ENCODE measurements at places on chromosomes 12 and 14.

GRCh38 chr12:117526757-117527478 is 165.5 kb upstream of the NOS1 start:
- DNase-seq = no peak

- DNase-seq = no peak
Measured at GRCh38 chr14:65101631-65102440, 481 bp downstream of the MAX start.

- no peak for DNase-seq
Measured at GRCh38 chr12:51475543-51475942, 50.9 kb downstream of the SLC4A8 start.

GRCh38 chr14:21921453-21921852 is 247.8 kb upstream of the OR4E1 start:
- no peak for DNase-seq

DNA sequence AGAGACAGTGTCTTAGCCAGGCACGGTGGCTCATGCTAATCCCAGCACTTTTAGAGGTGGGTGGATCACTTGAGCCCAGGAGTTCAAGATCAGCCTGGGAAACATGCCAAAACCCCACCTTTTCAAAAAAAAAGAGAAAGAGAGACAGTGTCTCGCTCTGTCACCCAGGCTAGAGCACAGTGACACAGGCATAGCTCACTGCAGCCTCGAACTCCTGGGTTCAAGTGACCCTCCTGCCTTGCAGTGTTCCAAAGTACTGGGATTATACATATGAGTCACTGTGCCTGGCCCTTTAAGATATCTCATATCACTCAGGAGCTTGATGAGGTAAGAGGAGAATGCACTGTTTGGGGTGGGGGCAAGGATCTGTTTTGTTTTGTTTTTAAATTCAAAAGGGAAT is 48.1 kb upstream of the LTBP2 start:
- DNase-seq = no peak

GRCh38 chr12:75553398-75553797 is 42.0 kb upstream of the KRR1 start:
- no peak for DNase-seq

DNA sequence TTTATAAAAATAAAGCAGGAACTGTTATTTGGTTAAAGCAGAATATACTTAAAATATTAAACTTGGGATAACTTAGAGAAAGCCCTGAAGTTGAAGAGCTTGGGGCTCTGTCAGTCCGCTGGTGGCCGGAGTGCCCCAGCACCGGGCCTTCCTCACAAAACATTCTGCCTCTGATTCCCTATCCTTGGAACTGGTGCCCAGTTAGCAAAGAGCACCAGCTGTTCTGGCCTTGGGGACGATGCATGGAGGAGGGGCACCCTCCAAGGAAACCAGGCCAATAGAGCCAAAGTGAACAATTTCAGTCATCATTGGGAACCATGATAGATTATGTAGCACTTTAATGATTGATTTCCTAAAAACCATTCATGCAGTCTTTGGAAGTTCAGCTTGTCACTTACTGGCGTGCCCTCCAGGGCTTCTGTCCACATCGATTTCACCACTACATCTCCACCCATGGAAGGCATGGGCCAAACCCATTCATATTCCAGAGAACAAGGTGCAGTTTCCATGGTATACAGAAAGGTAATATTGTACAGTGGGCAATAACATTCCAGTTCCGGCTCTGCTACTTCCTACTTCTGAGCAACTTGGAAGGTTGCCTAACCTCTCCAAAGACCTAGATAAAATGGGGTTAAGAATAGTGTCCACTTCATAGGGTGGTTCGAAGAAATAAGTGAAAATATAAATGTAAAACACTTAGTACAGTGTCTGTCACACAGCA is 145.9 kb downstream of the ETV6 start:
- DNase-seq = no peak

DNA sequence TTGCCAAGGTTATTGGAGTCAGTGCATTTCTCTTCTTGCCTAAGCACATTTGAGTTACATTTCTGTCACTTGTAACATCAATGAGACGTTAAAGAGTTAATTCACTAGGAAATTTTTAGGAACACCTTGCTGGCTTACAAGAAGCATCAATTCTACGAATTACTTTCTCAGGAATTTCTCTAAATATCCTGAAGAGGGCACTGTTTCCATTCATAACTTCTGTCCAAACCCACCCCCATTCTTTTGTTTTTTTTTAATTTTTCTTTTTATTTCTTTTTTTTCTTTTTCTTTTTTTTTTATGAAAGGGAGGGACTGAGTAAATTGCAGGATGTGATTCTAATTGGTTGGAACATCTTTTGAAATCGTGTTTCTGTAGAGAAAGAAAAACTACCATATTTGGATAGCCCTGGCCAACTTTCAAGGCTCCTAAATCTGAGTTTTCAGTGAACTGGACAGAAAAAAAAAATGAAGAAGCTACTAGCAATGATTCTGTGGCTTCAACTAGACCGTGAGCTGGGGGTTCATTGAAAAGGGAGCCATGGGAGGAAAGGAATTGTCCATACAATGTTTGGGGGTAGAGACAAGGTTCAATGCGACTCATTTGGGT is 285.3 kb downstream of the DAD1 start:
- DNase-seq = no peak

GRCh38 chr12:53551889-53552291 is 44.6 kb upstream of the NPFF start:
- no peak for DNase-seq

DNA sequence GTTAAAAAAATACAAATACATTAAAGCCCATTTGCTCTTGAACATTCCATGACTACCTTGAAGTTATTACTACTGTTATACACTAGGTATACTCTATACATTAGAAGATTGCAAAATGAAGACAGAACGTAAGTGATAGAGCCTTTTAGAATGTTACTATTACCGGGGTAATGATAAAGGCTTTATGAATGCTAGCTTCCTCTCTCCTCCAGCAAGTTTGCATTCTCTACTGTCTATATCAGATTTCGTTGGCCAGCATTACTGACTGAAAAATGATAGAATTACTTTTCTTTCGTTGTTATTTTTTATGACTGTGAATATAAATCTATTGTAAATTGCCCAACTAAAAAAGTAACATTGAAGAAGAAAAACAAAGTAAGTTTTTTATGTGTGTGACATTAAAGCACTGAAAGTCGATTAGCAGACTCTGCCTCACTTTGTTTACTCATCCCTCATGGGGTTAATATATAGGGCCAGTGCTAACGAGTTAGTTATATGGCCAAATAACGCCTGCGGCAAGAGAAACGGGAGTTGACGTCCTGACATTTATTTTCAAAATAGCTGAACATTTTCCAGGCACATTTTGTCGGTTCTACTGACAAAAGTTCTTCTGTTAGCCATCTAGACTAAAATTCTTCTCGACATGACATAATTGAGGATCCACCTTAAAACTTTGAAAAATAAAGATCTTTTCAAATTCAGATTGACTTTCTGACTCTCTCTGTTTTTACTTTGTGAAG is 163.8 kb upstream of the KITLG start:
- no peak for DNase-seq
